DMS 273 treated with DMSO at 0.1 percent for 48 hours (cell line): ENCODE measurements at places on chromosomes 2 and 18.

GRCh38 chr2:43278564-43279220 is 52.3 kb upstream of the ZFP36L2 start:
- no peak for DNase-seq

DNA sequence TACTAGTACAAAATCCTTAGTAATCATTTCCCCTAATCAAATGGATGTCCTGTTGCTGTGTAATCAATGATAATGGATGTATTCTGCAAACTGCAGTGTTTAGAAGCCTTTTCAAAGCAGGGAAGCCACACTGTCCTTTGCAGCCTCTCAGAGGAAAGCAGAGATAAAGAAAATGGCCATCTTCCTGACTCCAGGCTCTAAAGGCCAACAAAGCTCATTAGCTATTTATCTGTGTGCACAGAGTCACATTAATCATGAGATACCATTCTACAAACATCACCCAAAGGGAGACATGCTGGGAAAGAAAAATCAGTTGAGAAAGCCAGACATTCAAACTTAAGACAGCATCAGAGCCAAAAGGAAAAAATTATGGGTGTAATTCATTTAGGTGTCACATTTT is 165.0 kb downstream of the RAD51AP2 start:
- DNase-seq = no peak

DNA sequence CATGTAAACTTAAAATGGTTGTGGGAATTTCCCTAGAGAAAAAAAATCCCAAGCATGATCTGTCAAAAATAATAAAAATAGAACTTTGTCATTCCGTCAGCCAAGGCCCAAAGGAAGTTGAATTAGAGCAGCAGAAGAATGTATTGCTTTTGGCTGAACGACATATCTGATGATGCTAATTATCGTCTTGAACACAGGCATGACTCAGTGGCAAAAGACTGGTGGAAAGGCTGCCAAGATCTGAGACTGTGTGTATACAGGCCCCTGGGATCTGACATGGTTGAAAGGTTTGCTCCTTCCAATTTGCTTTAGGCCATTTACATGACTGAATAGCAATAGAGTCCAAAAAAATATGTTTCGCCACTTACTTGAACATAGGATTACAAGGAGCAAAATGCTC is 1057.1 kb upstream of the CRIM1 start:
- no peak for DNase-seq

DNA sequence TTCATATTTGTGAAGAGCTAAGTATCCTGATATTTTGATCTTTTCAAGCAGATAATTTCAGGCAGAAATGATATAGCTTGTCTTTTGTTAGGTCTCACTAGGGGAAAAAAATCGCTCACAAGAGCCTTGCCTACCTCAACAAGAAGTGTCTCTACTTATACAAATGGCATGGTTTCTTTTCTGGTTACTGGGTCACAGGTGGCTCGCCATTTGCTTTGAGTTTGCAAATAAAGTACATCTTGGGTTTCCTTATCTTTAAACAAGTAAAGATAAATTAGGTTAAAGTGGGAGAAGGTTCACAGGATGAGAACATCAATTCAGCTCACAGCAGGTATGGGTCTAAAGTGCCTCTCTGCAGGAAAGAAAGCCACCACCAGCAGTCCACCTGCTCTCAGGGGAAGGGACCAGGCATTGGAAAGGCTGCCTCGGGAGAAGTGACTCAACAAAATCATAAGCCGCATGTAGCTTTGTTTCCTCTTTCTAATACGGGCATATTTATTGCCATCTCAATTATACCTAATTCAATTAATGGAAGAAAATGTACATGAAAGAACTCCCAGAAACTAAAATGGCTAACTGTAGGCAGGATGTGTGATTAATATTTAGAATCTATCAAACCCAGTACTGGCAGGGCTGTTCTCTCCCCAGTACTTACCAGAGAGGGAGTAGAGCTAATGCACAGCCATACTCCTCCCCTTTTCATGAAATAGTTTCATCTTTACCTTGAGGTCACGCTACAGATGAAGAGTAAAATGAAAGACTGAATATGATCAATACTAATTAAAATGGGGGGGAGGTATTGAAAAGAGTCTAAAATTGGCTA is 28.3 kb downstream of the CDC42EP3 start:
- DNase-seq = no peak

DNA sequence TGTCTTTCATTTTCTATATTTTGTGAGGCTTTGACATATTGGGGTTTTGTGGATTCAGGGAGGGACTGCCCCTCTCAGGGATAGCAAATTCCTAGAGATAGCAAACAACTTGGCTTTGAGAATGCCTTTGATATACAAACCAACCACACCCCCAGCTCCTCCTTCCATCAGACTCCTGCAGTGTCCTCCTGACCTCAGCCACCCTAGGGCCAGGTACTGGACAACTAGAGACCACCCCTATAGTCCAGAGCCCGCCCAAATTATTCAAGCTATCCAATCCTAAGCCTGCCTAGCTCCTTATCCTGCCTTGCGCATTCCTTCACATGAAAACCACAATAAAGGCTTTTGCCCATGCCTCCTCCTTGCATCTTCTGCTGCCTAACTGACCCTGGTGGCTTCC is 22.9 kb upstream of the STAM2 start:
- DNase-seq = no peak

DNA sequence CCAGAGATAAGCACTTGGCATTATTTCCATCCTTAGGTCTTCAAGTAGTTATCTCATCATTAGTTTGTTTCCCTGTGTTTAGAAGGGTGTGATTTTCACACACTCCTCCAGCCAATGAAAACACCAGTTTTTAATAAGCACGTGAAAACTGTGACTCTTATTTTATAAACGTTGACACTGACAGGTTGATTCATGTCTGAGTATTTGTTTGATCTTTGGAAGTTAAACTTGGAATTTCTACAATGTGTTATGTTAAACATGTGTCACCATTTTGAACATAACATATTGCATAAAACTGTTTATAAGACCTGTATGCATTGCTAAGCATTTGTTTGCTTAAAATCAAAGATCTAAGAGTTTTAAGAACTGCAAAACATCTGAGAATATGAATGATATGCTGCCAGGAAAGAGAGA is 27.6 kb downstream of the SLC40A1 start:
- no peak for DNase-seq

DNA sequence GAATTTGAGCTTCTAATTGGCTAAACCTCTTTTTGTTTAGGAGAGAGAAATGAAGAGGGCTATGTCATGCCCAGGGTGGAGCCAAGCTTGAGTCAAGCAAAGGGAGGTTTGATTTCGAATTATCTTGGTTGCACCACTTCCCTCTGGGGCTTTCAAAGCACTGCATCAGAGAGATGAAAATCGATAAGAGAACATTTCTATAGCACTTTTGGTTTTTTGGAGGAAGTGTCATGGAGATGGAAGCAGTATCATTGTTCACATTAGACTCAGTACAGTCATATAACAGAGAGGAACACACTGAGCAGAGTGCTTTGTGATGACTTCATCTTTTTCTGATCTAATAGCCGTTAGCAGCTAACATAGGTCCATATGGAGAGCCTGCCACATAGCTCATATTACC is 120.3 kb upstream of the UXS1 start:
- DNase-seq = no peak

- no peak for DNase-seq
Measured at GRCh38 chr2:157813467-157813866, 62.7 kb downstream of the ACVR1 start.

DNA sequence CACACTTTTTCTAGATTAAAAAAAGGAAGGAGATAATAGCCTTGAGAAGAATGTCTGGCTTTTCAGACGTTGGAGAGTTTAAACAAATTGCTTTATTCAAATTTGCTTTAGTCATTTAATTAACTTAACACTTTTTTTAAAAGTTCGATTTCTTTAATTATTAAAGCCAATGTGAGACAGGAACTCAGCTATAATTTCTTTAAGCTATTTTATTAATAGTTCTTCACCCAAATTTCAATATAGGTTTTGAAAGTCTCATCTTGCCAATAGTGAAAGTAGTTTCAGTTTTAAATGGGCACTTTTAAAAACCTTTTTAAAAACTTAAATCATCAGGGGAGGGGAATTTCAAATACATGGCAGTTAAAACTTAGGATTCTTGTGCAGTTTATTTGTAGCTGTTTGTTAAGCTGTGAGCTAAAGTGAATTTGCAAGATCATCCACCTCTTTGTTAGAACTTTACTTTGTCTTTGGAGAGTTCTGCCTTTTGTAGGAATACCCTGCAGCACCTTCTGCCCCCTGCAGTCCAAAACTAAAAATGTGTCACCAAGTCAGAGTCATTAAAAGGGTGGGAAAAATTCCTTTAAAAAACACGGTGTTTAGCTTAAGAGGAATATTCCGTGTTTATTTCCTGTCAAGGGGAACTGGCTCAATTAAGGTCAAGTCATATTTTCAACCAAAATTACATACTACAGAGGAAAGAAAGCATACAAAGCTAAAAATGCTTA is 4.6 kb downstream of the TGIF1 start:
- DNase-seq = peak; percentile 31

DNA sequence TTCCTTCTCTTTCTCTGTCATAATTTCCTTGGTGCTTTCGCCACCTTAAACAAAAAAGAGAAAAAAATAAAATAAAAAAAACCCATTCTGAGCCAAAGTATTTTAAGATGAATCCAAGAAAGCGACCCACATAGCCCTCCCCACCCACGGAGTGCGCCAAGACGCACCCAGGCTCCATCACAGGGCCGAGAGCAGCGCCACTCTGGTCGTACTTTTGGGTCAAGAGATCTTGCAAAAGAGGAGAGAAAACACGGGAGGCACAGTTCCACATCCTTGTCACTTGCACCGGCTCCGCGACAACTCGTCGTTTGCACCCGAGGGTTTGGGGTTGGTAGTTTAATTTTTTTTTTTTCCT is 1.8 kb upstream of the SP9 start:
- DNase-seq = no peak

DNA sequence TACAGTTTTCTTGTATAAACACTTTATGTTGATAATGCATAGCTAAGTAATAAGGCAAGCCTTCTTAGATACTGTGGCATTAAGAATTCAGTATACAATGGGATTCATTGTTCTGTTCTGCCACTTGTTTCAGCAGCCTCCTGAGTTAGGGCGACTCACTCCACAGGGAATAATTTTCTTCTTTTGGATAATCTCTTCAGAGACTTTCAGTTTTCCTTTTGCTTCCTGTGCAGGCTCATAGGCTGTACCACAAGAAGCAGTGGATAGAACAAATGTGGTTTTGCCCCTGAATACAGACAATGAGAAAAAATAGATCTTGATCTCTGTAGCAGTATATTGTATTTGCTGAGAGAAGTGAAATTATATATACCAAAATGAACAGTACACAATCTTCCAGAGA is 298.0 kb downstream of the ZNF407 start:
- no peak for DNase-seq

DNA sequence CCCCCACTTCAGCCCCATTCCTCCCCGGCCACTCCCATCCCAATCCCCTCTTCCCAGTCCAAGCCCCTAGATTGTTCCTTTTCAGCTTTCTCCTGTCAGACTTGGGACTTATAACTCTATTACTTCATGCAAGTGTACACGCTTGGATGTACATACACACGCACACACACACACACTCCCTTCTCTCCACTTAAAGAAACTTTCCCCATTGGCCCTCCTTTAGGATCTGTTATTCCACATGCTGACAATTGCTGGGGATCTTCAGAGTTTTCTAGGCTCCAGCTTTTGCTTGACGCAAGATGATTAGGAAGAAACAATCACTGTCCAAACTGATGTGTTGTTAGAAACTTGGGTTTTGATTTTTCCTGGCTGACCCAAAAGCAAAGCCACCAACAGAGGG is 75.4 kb downstream of the CDK15 start:
- no peak for DNase-seq

GRCh38 chr2:234164493-234165413 is 114.3 kb downstream of the SPP2 start:
- no peak for DNase-seq

DNA sequence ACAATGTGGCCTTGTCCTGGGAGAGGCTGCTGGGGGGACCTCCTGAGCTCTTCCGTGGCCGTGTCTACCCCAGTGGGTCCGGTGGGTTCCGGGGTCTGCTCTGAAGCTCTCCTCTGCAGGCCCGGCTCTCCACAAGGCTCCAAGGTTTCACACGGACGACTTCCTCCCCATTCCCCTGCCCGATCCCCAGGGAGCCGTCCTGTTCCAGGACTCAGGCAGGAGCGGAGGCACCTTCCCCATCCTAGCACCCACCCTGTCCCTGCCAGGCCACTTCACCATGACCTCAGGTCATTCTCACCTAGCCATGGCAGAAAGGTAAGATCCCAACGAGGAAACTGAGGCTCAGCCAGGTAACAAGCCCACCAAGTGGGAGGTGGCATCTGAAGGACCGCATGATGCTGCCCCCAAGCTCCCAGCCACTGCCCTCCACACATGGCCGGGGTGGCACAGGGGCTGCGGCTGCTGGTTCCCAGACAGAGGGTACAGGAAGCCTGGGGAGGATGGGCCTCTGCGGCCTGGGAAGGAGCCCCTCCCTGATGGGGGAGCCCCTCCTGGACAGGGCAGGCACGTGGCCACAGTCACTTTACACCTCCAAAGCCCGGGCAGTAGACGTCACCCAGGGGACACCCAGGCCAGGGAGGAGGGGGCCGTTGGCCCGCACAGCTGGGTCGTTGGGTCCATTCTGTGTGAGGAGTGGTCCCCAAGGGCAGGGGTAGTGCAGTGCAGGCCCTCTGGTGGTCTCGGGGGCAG is 274.0 kb downstream of the NDUFA10 start:
- DNase-seq = no peak

- no peak for DNase-seq
Measured at GRCh38 chr2:20433249-20433648, 13.6 kb upstream of the RHOB start.

GRCh38 chr2:37604716-37605115 is 66.7 kb downstream of the CDC42EP3 start:
- DNase-seq = no peak

DNA sequence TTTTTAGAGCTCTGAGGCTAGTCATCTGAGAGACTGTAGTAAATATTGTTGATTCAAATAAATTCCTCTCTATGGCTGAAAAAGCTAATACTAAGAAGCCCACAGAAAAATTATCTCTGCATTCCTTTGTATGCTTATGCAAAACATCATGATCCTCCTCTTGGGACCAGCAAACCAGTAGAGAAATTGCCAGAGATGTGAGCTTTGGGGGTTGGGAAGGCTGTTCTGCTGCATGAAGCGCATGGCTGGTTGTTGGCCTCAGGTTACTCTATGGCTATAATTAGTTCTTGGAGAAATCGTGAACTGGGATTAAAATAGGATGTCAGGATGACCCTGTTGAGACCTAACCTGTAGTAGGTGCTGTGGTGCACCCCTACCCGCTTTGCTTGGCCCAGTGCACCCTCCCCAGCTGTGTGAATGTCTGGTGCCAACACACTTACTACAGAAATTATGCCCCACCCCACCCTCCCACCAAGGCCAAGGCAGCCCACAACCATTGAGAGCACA is 35.5 kb upstream of the C1D start:
- DNase-seq = no peak
